ENCODE measurements at places on chromosomes 13 and 19.

DNA sequence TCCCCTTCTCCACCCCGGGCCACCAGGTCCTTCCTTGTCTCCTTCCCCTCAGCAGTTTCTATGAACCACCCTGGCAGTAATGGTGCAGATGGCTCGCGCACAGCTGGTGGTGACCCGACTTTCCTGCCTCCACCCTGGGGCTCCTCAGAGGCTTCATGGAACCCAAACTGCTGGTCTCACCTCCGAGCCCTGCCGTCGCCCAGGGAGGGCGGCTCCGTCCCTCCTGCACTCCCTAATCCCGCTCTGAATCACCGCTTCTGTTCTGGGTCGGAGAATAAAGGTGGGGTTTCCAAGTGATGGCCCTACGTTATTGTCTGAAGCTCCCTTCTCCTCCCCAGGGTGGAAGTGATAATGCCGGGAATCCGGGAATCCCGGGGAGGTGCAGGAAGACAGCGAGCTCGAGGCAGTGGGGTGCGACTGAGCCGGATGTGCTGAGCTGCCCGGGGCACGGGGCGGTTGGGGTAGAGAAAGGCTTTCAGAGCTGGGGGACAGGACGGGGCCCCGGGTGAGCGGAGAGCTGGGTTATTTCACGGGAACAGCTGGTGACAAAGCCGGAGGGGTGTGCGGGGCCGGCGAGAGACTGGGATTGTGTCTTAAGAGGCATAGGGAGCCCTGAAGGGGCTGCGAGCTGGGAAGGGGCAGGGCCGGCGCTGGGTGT, 711 bp downstream of the FUT2 start:
- H3K36me3 ChIP-seq, result peaks cover 9% of the 10 kb centered on the region
- no peak overlapping the region for H3K4me3 ChIP-seq
- H3K27me3 ChIP-seq, result peaks cover 27% of the 10 kb centered on the region
- ATAC-seq, result no peak
- no peaks in the 10 kb centered on the region for H3K4me1 ChIP-seq

DNA sequence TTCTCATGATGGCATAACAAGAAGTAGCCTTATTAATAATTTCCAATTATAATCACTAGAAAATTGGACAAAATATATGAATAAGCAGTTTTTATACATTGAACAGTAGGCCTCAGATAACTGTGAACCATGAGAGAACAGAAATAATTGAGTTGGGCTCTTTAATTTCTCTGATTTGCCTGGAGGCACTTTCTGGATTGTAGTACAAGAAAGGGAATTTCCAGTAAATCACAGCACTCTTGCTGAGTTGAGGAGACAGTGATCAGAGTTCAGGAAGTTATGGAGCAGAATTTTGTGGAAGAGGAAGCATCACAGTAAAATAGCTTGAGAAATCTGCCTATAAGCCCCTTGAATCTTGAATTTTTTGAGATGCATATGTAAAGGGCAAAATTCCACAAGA, 216.2 kb downstream of the MAB21L1 start:
- H3K36me3 ChIP-seq, result no peaks in the 10 kb centered on the region
- no peak overlapping the region for H3K4me3 ChIP-seq
- no peak for ATAC-seq

GRCh38 chr13:24511019-24511815, 1.4 kb downstream of the PARP4 start:
- H3K4me3 ChIP-seq, result peak overlapping the region; percentile 87
- no peaks in the 10 kb centered on the region for H3K27me3 ChIP-seq
- H3K27ac ChIP-seq, result peak overlapping the region; percentile 95
- H3K36me3 ChIP-seq, result no peaks in the 10 kb centered on the region
- no peak for ATAC-seq
- H3K4me1 ChIP-seq, result peaks cover 9% of the 10 kb centered on the region

GRCh38 chr19:33219261-33219815, 6.3 kb downstream of the SLC7A10 start:
- H3K4me1 ChIP-seq, result no peaks in the 10 kb centered on the region
- no peak overlapping the region for H3K27ac ChIP-seq
- no peaks in the 10 kb centered on the region for H3K36me3 ChIP-seq
- no peak for ATAC-seq

GRCh38 chr19:18362934-18363542, 22.6 kb downstream of the PGPEP1 start:
- no peak overlapping the region for H3K27ac ChIP-seq
- H3K27me3 ChIP-seq, result no peaks in the 10 kb centered on the region
- no peak for ATAC-seq
- H3K36me3 ChIP-seq, result peaks cover 62% of the 10 kb centered on the region
- H3K4me3 ChIP-seq, result no peak overlapping the region
- no peaks in the 10 kb centered on the region for H3K4me1 ChIP-seq

DNA sequence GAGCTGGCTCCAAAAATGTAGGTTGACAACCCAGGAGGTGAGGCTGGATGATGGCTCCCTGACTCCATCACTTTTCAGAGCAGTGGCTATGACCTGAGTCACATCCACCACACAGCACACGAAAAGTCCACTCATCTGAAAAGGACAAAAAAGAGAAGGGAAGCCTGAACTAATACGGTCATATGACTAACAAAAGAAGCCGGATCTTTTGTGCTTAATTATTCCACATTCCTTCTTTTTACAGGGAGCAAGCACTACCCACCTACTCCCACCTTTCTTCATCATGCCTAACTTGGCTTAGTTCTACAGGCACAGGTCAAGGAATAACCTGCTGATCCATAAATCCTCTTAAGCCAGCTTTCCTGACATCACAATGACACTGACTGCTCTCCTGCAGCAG, 601.3 kb upstream of the MIR17HG start:
- H3K27ac ChIP-seq, result no peak overlapping the region
- no peaks in the 10 kb centered on the region for H3K36me3 ChIP-seq
- H3K27me3 ChIP-seq, result no peaks in the 10 kb centered on the region
- ATAC-seq, result no peak
- H3K4me3 ChIP-seq, result no peak overlapping the region

GRCh38 chr19:48997972-48998371, 4.3 kb downstream of the RUVBL2 start:
- no peak for ATAC-seq
- no peaks in the 10 kb centered on the region for H3K27me3 ChIP-seq
- no peak overlapping the region for H3K27ac ChIP-seq
- no peaks in the 10 kb centered on the region for H3K4me1 ChIP-seq
- no peak overlapping the region for H3K4me3 ChIP-seq
- no peaks in the 10 kb centered on the region for H3K36me3 ChIP-seq

- no peaks in the 10 kb centered on the region for H3K27me3 ChIP-seq
- H3K27ac ChIP-seq, result no peak overlapping the region
- ATAC-seq, result no peak
- H3K36me3 ChIP-seq, result no peaks in the 10 kb centered on the region
- no peak overlapping the region for H3K4me3 ChIP-seq
- no peaks in the 10 kb centered on the region for H3K4me1 ChIP-seq
These were observed 46.9 kb downstream of the FNDC3A start for GRCh38 chr13:49022472-49023144.

GRCh38 chr13:40352380-40352778, 314.1 kb downstream of the FOXO1 start:
- no peaks in the 10 kb centered on the region for H3K36me3 ChIP-seq
- peak overlapping the region; percentile 87 for H3K27ac ChIP-seq
- H3K4me3 ChIP-seq, result no peak overlapping the region
- H3K27me3 ChIP-seq, result no peaks in the 10 kb centered on the region
- ATAC-seq, result peak; percentile 88

DNA sequence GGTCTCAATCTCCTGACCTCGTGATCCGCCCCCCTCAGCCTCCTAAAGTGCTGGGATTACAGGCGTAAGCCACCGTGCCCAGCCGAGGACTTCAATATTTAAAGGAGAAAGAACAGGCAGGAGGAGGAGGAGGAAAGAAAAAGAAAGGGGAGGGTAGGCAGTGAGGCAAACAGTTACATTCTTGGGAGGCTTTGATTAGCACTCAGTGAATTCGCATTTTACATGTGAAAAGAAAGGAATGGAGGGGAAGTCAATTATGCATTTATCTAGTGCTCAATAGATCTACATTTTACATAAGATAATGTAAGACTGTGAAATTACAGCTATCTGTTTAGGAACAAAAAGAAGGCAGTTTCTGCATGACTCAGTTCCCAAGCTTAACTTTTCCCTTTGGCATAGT, 30.9 kb upstream of the CXCL17 start:
- H3K27ac ChIP-seq, result no peak overlapping the region
- no peaks in the 10 kb centered on the region for H3K4me1 ChIP-seq
- H3K36me3 ChIP-seq, result no peaks in the 10 kb centered on the region
- no peaks in the 10 kb centered on the region for H3K27me3 ChIP-seq
- no peak overlapping the region for H3K4me3 ChIP-seq
- no peak for ATAC-seq
